ENCODE measurements at places on chromosomes 13 and 19.

- DNase-seq: no peak
Observed at GRCh38 chr19:9058905-9059667, 27.8 kb upstream of the OR1M1 start.

DNA sequence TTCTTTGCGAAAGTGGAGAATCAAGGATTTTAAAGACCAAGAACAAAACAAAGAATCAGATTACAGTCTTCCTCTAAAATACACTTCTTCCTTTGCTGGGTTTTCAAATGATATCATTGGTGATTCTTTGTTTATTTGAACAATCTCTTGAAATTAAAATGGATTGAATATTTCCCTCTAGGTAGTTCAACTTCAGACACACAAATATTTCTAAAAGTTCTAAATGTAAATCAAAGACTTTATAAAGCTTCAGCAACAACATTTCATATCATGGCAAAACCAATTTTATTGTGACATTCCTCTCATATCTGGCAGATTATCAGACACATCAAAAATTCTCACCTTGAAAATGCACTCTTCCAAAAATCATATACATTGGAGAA, 13.0 kb downstream of the ZIC2 start:
- DNase-seq: no peak

DNA sequence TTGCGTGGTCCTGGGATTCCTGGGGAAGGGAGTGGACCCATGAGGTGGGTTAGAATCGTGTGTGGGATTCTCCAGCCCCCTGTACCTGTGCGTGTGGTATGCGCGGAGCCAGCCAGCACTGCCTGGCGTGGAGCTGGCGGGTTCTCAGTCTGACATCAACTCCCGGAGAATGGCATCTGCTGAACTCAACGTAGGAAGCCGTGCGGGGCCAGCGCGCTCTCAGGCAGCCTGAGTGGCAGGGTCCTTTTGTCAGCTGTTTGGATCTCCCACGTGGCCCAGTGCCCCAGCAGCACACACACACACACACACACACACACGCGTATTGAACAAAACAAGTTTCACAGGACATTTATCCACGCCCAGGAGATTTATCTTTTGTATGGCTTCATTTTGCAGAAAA, 28.1 kb downstream of the ATP4B start:
- no peak for DNase-seq

DNA sequence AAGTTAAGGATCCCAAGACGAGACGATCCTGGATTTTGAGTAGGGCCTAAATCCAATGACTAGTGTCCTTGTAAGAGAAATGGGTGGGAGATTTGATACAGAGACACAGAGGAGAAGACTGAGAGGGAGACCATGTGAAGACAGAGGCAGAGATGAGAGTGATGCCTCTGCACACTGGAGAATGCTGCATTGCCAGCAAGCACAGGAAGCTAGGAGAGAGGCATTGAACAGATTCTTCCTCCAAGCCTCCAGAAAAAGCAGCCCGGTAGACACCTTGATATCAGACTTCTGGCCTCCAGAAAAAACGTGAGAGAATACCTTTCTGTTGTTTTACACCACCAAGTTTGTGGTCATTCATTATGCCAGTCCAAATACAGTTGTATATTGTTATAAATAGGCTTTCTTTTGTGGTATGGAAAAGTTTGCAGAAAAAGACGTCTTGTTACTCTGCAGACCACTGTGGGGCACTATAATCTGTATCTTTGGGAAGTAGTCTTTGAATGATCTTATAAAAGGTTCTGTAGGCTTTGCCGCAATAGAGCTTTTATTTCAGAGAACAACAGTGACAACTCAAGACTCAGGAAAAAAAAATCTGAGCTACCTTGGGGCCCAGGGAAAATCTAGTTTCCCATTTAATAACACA, 17.9 kb upstream of the RFC3 start:
- peak; percentile 46 for DNase-seq

DNA sequence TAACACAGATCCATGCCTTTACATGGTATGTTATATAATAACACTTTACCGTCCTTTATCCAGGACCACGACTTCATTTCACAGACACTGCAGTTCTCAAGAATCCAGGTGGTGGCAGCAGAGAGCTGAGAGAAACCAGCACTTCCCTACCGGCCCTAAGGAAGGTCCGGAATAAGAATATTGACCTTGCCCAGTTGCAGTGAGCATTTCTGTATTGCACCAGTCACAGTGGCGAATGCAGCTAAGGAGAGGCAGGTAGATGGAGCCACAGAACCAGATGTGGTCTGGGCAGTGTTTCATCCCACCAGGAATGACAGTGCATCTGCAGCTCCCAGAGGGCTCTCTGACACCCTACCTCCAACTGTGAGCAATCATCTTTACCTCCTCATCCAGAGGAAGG, 44.6 kb downstream of the ZNF787 start:
- DNase-seq: peak; percentile 88

DNA sequence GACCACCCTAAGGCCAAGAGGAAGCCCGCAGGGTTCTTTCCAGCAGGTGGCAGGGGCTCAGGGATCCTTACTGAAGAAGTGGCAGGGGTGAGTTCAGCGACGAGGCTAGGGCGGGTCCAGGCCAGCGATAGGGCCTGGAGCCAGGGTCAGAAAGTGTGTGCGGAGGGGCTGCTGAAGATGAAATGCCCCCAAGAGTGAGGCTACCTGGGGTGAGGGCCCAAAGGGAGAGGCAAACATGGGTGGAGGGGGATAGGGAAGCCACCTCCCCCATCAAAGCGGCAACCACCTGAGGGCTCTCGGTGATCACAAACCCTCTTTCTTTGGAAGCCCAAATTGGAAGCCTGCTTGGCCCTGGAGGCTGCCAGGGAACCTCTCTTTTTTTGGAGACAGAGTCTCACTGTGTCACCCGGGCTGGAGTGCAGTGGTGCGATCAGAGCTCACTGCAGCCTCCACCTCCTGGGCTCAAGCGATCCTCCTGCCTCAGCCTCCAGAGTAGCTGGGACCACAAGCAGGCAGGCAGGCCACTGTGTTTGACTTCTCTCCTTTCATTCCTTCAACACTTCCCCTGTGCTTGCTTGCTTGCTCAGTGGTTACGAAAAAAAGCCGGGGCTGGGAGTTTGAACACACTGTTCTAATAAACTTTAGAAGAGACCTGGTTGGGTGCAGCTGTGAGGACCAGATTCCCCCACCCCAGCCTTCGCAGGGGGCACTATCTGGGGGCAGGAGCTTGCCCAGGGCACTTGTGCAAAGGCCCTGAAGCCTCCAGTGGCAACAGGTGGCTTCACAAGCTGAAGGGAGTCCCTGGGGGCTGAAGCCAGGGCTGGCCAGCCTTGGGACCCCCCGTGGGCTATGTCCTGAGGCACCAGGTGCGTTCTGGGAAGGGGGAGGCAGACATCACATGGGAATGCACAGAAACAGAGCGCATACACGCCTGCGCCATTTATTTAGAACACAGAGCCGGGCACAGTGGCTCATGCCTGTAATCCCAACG, 1.4 kb upstream of the ATP8B3 start:
- no peak for DNase-seq

DNA sequence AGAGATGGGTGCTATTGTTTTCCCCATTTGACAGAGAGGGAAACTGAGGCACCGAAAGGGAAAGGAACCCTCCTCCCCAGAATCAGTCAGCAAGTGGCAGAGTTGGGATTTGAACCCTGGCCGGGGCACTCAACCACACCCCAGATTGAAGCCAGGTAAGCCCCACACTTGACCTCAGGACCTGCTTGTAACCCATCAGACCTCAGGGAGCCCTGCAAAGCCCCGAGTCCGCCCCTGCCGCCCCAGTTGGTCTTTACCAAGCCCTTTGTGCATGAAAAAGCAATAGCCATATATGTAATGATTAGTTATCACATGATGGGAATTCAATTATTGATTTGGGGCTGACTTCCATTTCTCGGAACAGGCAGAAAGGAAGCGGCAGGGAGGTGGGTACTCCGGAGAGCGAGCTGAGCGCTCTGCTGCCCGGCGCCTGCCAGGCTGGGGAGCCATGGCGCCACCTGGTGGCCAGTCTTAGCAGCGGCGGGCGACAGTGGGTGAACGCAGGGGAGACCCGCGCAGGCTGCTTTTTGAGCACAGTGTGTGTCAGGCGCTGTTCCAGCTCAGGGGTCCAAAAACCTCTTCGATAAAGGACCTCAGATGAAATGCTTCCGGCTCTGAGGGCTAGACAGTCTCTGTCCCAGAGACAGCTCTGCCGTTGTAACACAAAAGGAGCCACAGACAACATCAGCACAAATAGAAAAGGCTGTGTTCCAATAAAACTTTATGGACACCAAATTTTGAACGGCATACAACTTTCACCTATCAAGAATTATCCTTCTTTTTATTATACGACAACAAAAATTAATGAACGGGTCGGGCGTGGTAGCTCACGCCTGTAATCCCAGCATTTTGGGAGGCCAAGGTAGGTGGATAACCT, 82.9 kb upstream of the CACNA1A start:
- DNase-seq: peak; percentile 52

DNA sequence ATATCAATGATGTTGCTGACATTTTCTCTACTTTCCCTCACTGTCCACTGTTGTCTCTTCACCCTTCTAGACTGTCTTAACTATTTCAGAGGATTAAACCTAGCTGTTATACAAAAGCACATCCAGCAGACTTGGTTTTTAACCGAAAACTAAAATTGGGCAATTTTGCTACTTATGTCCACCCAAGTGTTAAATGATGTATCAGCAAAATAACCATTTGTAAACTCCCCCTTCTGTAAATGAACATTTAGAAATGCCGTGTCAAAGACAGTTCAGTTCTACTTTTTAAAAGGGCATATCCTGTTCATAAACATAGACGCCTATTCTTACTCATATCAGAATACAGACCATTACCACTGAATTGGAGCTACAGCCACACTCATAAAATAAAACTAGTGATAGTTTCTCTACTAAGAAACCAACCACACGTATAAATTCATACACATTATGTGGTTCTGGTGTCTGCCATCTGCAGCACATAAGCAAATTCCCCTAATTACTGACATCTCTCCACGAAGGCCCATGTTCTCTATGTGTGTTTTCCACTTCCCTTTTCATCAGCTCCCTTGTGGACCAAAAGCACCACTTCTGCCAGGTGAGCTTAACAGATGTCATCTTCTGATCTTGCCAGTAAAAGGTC, 1091.8 kb downstream of the PCDH9 start:
- DNase-seq: no peak

DNA sequence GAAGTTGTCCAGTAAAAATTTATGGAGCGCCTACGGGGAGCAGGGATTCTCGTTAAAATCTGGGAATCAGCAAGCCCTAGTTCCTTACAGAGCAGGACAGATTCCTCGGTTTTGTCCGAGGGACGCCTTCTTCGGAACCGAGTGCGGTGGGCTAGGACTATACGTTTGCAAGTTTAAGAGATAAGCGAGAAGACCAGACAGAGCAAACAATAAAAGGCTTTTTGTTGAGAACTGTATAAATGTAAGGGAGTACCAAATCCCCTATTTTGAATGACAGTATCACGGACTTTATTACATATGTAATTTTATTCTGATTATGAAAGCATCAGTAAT, 971 bp upstream of the ANKRD10 start:
- no peak for DNase-seq

DNA sequence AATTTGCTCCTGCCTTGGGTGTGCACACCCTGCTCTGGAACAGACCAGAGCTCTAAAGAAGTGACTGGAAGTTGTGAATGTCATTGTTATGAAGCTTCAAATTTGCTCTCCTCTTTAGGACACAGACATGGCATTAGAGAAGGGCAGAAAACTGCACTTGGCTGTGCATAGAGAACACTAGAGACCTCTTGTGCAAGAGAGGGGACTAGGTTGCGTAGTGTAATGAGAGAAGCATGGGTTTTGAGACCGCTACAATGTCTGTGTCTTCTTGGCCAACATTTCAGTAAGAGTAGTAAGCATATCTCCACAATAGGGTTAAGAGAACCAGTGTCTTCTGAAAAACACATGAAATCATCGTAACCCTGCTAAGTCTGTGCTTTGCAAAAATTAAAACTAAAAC, 423.3 kb downstream of the SPRY2 start:
- no peak for DNase-seq

DNA sequence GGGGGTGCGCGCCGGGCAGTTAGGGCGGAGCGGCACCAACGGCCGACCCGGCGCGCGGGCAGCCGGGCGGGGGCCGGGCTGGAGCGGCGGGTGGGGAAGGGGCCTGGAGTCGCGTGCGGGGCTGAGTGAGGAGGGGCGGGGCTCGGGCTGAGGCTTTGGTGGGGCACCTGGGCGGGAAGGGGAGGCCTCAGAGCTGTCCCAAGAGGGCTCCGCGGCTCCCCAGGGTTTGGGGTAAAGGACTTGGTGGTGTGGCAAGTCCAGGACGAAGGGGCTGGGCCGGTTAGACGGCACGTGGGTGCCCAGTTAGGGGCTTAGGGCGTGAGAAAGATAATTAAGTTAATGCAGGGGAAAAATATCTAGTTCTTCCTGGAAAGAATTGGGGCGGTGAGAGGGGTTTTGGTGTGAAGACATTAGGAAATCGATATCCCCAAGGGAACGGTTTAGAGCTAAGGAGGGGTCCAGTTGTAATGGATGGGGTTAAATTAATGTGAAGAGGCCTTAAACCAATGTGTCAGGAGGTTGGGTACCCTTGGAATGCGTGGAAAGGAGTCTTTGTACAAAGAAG, 496 bp downstream of the ZNF574 start:
- DNase-seq: no peak
